ENCODE measurements at places on chromosomes 6 and 20. TPM values are rescaled to one million over a fixed set of nuclear protein-coding genes. Genes with fewer than 3 reads are reported as not detected.

DNA sequence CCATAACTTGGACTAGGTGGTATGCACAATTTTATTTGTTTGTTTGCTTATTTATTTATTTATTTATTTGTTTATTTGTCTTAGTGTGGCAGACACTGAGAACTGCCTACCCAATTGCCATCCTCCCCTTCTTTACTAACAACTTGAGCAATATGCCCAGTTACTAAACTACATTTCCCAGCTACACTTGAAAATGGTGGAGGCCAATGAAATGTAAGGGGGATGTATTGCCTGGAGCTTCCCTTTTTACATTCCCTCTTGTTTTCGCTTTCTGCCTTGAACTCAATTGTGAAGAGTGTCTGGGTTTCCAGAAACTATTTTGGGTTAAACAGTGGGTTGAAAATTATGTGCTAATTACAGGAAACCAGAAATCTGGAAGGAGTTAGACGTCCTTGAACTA lies 152.7 kb upstream of the FKBP1C start:
- no peak overlapping the region for H3K4me3 ChIP-seq
- H3K27me3 ChIP-seq = no peaks in the 10 kb centered on the region
- DNase-seq = no peak
- H3K4me1 ChIP-seq = no peaks in the 10 kb centered on the region

DNA sequence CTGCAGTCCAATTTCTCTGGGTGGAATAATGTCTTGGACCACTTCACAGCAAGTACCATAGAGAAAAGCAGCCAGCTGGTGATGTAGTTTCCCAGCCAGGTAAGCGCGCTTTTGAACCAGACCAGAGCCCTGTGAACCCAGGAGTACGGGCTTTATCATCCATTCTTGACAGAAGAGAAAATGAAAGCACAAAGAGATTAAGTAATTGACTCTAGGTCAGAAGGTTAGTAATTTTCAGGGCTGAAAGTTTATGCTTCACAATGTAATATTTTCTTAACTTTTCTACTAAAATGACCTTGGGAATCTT lies 7.1 kb upstream of the UST start:
- no peak for DNase-seq
- no peak overlapping the region for H3K27ac ChIP-seq
- no peaks in the 10 kb centered on the region for H3K36me3 ChIP-seq
- H3K27me3 ChIP-seq = no peaks in the 10 kb centered on the region

DNA sequence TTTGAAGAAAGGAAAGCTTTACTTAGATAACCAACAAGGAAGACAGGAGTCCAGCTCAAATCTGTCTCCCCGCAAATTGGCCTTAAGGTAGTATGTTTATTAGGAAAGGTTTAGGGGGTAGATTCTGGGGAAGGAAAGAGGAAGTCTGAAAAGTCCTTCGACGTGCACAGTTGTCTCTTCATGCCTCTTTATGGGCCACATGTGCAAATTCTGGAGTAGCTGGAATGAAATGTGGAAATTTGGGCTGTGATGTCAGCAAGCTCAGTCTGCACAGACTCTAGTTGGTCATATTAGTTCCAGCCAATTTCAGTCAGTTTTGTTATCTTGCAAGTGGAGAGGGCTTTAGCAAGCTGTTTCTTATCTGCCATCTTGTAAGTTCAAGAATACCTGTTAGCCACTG lies 50.1 kb downstream of the NUP153 start:
- H3K4me3 ChIP-seq = no peak overlapping the region
- no peak overlapping the region for H3K27ac ChIP-seq
- H3K36me3 ChIP-seq = peaks cover 44% of the 10 kb centered on the region
- no peak for DNase-seq
- peaks cover 3% of the 10 kb centered on the region for H3K27me3 ChIP-seq

- DNase-seq = no peak
- peaks cover 50% of the 10 kb centered on the region for H3K4me1 ChIP-seq
- H3K27me3 ChIP-seq = no peaks in the 10 kb centered on the region
Observed at GRCh38 chr6:72560721-72561593, 60.9 kb upstream of the KCNQ5 start.

Gene GLP1R
- total RNA-seq = not detected

DNA sequence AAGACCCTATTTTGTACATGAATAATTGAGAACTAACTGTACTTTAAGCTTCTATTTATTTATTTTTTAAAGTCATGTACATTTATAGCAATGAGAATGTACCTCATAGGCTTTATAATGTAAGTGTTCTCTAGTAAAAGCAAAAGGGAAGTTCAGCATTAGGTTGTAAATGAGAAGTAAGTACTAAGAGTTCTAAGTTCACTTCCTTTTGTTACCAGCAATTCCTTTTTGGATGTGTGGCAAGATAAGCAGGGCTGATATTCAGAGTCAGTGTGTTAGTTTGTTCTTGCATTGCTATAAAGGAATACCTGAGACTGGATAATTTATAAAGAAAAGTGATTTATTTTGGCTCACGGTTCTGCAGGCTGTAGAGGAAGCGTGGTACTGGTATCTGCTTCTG lies 54.0 kb upstream of the CCN2 start:
- H3K27ac ChIP-seq = no peak overlapping the region
- peaks cover 9% of the 10 kb centered on the region for H3K4me1 ChIP-seq
- H3K27me3 ChIP-seq = no peaks in the 10 kb centered on the region

DNA sequence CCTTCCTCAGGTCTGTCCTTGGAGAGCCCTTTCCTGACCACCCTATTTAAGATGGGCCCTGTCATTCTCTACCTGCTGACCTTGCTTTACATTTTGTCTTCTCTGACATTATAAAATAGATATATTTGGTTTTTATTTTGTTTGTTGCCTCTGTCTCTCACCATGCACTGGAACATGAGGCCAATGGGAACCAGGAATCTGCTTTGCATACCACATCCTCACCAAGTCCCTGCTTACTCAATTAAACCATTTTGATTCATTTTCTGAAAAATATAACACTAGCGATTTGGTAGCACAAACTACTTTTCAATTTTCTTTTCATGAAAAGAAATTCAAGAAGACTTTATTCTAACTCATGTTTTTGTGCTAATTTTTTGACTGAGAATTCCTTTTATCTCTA lies 32.8 kb upstream of the POPDC3 start:
- no peak overlapping the region for H3K27ac ChIP-seq
- H3K27me3 ChIP-seq = no peaks in the 10 kb centered on the region
- no peaks in the 10 kb centered on the region for H3K36me3 ChIP-seq
- no peak for DNase-seq
- H3K4me1 ChIP-seq = peaks cover 48% of the 10 kb centered on the region

- H3K27me3 ChIP-seq = peaks cover 3% of the 10 kb centered on the region
- no peaks in the 10 kb centered on the region for H3K4me1 ChIP-seq
- H3K27ac ChIP-seq = no peak overlapping the region
- DNase-seq = peak; percentile 15
Observed at GRCh38 chr20:59351157-59352040, 51.0 kb downstream of the EDN3 start.

DNA sequence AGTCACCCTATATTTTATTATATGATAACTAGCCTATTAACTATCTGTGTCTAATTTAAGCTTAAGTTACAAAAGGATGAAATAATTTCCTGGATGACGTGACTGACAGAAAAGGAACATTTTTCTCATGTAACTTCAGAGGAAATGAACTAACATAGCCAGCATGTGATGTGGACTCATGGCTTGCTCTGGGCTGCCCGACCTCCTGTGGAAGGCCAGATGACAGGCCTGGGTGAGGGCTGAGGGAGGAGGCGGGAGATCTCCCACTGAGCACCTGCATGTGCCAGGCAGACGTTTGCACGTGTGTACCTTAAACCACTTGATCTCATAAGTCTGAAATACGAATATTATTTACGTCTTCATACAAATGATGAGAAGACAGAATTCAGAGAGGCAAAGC lies 321.1 kb downstream of the SYNE1 start:
- peak overlapping the region; percentile 94 for H3K27ac ChIP-seq
- DNase-seq = peak; percentile 67
- H3K36me3 ChIP-seq = peaks cover 63% of the 10 kb centered on the region
- H3K27me3 ChIP-seq = no peaks in the 10 kb centered on the region

Gene WFDC10B
- total RNA-seq = not detected

Gene HTR1E
- not detected for total RNA-seq

Gene NAA20
- total RNA-seq = 87.7 TPM

DNA sequence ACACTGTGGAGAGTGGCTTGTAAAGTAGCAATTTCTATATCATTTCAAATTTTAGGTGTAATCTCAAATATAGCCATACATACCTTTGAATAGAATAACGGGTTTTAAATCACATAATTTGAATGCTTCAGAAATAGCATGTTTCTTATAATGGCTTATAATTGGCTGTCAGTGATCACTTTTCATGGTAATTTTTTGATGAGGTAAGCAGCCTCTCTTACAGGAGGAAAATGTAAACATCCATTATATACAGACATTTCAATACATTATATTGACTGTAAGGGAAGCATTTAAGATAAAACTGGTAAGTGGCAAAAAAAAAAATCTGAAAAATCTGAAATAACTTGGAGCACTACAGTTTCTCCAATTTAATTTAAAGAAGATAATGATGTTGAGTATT lies 67.8 kb upstream of the PHACTR2 start:
- H3K36me3 ChIP-seq = no peaks in the 10 kb centered on the region
- no peak for DNase-seq
- no peak overlapping the region for H3K27ac ChIP-seq
- peaks cover 14% of the 10 kb centered on the region for H3K4me1 ChIP-seq
- H3K4me3 ChIP-seq = no peak overlapping the region
- no peaks in the 10 kb centered on the region for H3K27me3 ChIP-seq

Gene NKAPL
- not detected for total RNA-seq

Gene DCDC2
- total RNA-seq = not detected

- peak overlapping the region; percentile 13 for H3K27ac ChIP-seq
- peaks cover 11% of the 10 kb centered on the region for H3K36me3 ChIP-seq
- H3K27me3 ChIP-seq = no peaks in the 10 kb centered on the region
- DNase-seq = no peak
- no peak overlapping the region for H3K4me3 ChIP-seq
- H3K4me1 ChIP-seq = peaks cover 87% of the 10 kb centered on the region
Observed at GRCh38 chr20:36482044-36482473, 59.3 kb upstream of the MYL9 start.

GRCh38 chr6:8194490-8194889 lies 92.1 kb upstream of the EEF1E1 start:
- 0 out of 2 replicates have a peak overlapping the region, but pooled peaks have one; percentile 28 for H3K27ac ChIP-seq
- H3K36me3 ChIP-seq = no peaks in the 10 kb centered on the region
- no peak for DNase-seq
- H3K27me3 ChIP-seq = peaks cover 1% of the 10 kb centered on the region
- no peak overlapping the region for H3K4me3 ChIP-seq
- peaks cover 30% of the 10 kb centered on the region for H3K4me1 ChIP-seq

DNA sequence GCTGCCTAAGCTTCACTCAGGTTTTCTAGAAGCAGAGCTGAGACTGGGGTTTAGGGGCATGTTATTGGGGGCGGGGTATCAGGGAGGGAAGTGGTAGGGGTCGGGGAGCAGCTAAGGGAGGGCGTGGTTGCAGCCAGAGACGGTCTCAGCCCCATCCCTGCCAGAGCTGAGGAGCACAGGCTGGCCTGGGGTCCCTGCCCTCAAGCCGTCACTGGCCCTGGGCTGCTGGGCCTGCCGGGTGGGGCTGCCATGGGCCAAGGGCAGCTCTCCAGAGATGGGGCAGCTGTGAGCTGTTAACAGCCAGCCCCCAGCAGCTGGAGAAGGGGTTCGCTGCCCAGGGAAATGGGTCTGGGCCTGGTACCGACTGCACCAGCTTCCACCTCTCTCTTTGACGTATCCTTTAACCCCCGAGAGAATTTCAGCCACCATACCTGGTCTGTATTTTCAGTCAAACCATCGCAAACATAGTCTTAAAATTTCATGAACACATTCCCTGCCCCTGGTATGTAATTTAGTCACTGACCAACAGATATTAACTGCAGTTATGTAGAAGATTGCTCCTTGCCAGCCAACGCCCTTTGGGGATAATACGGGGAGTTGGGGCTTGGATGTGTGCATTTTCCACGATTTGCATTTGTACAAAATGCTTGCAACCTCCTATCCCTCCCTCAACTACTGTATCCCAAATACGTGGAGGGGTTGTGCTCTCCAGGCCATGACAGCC lies 253.4 kb downstream of the TAF4 start:
- H3K4me1 ChIP-seq = no peaks in the 10 kb centered on the region
- peaks cover 13% of the 10 kb centered on the region for H3K27me3 ChIP-seq
- no peak overlapping the region for H3K4me3 ChIP-seq
- no peaks in the 10 kb centered on the region for H3K36me3 ChIP-seq
- H3K27ac ChIP-seq = no peak overlapping the region

DNA sequence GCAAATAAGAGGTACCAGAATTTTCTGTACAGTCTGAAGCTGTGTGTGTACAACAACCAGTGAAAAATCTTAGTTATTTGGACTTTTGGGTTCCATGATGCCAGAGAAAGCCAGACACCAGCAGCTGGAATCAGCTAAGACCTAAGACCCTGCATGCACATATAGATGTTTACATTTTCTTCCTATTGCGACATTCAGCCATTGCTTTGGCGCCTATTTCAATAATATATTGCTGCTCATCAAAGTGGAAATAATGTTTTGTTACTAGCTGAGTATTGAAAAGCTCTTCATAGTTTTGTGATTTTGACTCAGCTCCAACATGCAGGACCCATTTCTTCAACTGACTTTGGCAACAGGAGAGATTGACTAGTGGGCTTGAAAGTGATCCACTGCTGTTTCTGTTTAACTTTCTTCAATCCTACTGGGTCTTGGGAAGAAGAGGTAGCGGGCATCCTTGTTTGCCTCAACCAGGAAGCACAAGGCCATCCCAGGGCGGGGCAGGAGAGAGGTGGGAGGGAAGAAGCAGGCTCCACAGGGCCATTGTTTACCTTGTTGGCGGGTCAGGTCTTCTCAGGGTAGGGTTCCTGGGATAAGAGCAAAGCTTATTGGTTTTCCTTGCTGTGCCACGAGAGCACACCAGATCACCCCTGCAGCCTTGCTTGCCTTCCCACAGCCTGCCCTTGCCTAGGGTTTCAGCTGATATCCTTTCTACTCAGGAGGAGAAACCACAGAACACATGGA lies 101.3 kb upstream of the ESR1 start:
- no peaks in the 10 kb centered on the region for H3K4me1 ChIP-seq
- no peak overlapping the region for H3K4me3 ChIP-seq
- H3K27ac ChIP-seq = no peak overlapping the region
- H3K36me3 ChIP-seq = no peaks in the 10 kb centered on the region
- no peaks in the 10 kb centered on the region for H3K27me3 ChIP-seq

Gene ZNF318
- 12.2 TPM for total RNA-seq

Gene EFCAB8
- not detected for total RNA-seq

Gene PDE10A
- total RNA-seq = 0.37 TPM

GRCh38 chr6:52697903-52698302 lies 27.0 kb downstream of the TMEM14A start:
- no peak overlapping the region for H3K4me3 ChIP-seq
- H3K36me3 ChIP-seq = peaks cover 5% of the 10 kb centered on the region
- peaks cover 7% of the 10 kb centered on the region for H3K27me3 ChIP-seq
- no peak overlapping the region for H3K27ac ChIP-seq

Gene CAGE1
- 0.12 TPM for total RNA-seq

Measured in HFFc6 (cell line).